ENCODE measurements at places on chromosomes 4 and X.

DNA sequence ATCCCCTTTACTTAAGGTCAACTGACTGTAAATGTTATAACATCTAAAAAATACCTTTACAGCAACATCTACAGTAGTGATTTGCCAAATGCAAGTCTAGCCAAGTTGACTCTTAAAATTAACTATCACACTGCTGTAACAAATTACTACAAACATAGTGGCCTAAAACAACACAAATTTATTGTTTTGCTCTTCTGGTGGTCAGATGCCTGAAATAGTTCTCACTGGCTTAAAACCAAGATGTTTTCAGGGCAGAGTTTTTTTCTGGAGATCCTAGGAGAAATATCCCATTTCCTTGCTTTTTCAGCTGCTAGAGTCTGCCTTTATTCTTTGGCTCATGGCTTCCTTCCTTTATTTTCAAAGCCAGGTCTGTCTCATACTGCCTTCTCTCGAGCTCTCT is 120.5 kb downstream of the ADGRL3 start:
- H3K4me3 ChIP-seq = no peak overlapping the region
- no peak for DNase-seq
- H3K36me3 ChIP-seq = peaks cover 12% of the 10 kb centered on the region
- H3K4me1 ChIP-seq = peaks cover 4% of the 10 kb centered on the region
- peaks cover 3% of the 10 kb centered on the region for H3K27me3 ChIP-seq
- H3K27ac ChIP-seq = no peak overlapping the region

GRCh38 chr4:106294062-106294461 is 21.9 kb downstream of the TBCK start:
- H3K36me3 ChIP-seq = no peaks in the 10 kb centered on the region
- no peaks in the 10 kb centered on the region for H3K27me3 ChIP-seq
- no peak overlapping the region for H3K4me3 ChIP-seq
- peaks cover 1% of the 10 kb centered on the region for H3K4me1 ChIP-seq
- no peak for DNase-seq

DNA sequence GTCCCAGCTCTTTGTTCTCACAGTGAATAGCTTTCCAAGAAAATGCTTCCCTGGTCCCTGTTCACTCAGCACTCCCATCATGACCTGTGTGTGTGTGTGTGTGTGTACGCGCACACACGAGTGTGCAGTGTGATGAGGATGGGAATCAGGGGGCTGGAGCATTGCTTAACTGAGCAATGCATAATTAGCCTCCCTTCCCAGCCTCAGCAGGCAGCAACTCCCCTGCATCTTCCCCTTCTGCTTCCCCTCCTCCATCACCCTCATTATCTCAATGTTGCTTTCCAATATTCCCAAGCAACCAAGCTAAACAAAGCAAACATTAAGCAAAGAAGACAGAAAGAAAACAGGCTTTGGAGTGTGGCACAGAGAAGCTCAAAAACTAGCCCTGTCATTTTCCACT is 137.0 kb downstream of the RBM47 start:
- H3K27me3 ChIP-seq = peaks cover 2% of the 10 kb centered on the region
- H3K27ac ChIP-seq = no peak overlapping the region
- H3K36me3 ChIP-seq = no peaks in the 10 kb centered on the region
- DNase-seq = no peak

- H3K4me1 ChIP-seq = no peaks in the 10 kb centered on the region
- no peak for DNase-seq
- H3K4me3 ChIP-seq = no peak overlapping the region
These were observed 6.4 kb upstream of the AP1AR start for GRCh38 chr4:112225157-112225556.

GRCh38 chrX:27336466-27337091 is 126.6 kb downstream of the PPP4R3C start:
- peak; percentile 64 for DNase-seq
- H3K4me1 ChIP-seq = no peaks in the 10 kb centered on the region
- H3K4me3 ChIP-seq = no peak overlapping the region
- no peaks in the 10 kb centered on the region for H3K36me3 ChIP-seq
- no peak overlapping the region for H3K27ac ChIP-seq

GRCh38 chr4:14853176-14853943 is 148.9 kb upstream of the CPEB2 start:
- no peak for DNase-seq
- H3K27ac ChIP-seq = no peak overlapping the region
- no peaks in the 10 kb centered on the region for H3K4me1 ChIP-seq
- H3K36me3 ChIP-seq = no peaks in the 10 kb centered on the region
- no peak overlapping the region for H3K4me3 ChIP-seq

GRCh38 chrX:34656842-34657725 is at the start of gene TMEM47:
TSS of gene TMEM47 (minus strand) at chrX:34657285. CDS start at chrX:34657029, 256 bp downstream.
- H3K27ac ChIP-seq = no peak within 1 kb of the TSS
- peaks cover 2% of the 10 kb centered on the region for H3K27me3 ChIP-seq
- peaks cover 2% of the 10 kb centered on the region for H3K4me1 ChIP-seq
- peak within 1 kb of the TSS; percentile 94 for H3K4me3 ChIP-seq
- H3K36me3 ChIP-seq = no peaks in the 10 kb centered on the region

DNA sequence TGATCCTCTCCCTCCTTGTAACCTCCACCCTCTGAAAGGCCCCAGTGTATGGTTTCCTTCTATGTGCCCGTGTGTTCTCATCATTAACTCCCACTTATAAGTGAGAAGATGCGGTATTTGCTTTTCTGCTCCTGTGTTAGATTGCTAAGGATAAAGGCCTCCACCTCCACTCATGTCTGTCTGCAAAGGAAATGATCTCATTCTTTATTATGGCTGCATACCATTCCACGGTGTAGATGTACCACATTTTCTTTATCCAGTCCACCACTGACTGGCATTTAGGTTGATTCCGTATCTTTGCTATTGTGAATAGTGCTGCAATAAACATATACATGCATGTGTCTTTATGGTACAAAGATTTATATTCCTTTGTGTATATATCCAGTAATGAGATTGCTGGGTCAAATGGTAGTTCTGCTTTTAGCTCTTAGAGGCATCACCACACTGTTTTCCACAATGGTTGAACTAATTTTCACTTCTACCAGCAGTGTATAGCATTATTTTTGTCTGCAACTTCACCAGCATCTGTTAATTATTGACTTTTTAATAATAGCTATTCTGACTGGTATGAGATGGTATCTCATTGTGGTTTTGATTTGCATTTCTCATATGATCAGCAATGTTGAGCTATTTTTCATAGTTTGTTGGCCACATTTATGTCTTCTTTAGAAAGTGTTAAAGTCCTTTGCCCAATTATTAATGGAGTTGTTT is 1030.9 kb downstream of the FSTL5 start:
- peaks cover 2% of the 10 kb centered on the region for H3K4me1 ChIP-seq
- H3K27me3 ChIP-seq = no peaks in the 10 kb centered on the region
- no peak overlapping the region for H3K27ac ChIP-seq
- H3K4me3 ChIP-seq = no peak overlapping the region
- no peaks in the 10 kb centered on the region for H3K36me3 ChIP-seq
- DNase-seq = no peak

- no peak overlapping the region for H3K27ac ChIP-seq
- H3K36me3 ChIP-seq = no peaks in the 10 kb centered on the region
- H3K4me1 ChIP-seq = peaks cover 7% of the 10 kb centered on the region
- no peak overlapping the region for H3K4me3 ChIP-seq
- DNase-seq = no peak
- H3K27me3 ChIP-seq = peaks cover 2% of the 10 kb centered on the region
These were observed 19.1 kb downstream of the SLAIN2 start for GRCh38 chr4:48360285-48361011.

DNA sequence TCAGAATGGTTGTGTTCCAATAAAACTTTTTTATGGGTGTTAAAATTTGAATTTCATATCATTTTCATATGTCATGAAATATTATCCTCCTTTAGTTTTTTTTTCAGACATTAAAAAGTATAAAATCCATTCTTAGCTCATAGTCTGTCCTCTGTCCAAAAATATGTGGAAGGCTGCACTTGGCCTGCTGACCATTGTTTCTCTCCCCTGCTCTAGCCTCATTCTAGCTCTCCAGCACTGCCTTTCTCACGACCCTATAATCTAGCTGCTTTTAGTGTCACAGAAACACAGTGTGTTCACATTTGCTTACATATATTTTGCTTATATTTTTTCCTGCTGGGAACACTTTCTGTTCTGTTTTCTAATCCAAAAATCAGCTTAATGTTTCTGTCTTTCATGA is 165.0 kb upstream of the ANK2 start:
- peak overlapping the region; percentile 8 for H3K4me3 ChIP-seq
- H3K27ac ChIP-seq = peak overlapping the region; percentile 40
- no peaks in the 10 kb centered on the region for H3K27me3 ChIP-seq
- DNase-seq = no peak
- H3K36me3 ChIP-seq = no peaks in the 10 kb centered on the region
- peaks cover 47% of the 10 kb centered on the region for H3K4me1 ChIP-seq

DNA sequence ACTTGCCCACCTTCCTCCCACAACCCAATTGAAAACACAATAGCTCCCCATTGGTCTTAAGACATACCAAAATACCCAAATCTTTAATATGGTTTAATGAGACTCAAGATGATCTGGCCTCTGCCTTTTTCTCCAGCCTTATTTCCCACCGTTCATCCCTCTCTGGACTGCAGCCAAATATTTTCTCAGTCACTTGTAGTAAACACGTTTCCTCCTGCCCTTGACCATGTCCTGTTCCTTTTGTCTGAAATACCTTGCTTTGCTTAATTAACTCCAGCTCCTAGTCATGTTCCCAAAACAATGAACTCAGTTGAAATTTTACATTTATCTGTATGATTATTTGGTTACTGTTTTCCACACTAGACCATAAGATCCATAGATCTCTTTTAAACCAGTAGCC is 8.4 kb upstream of the NUP54 start:
- no peak overlapping the region for H3K27ac ChIP-seq
- no peak for DNase-seq
- H3K27me3 ChIP-seq = no peaks in the 10 kb centered on the region
- H3K4me1 ChIP-seq = peaks cover 2% of the 10 kb centered on the region
- no peak overlapping the region for H3K4me3 ChIP-seq
